ENCODE measurements at places on chromosomes 1 and 21. TPM values are rescaled to one million over a fixed set of nuclear protein-coding genes. Genes with fewer than 3 reads are reported as not detected.

DNA sequence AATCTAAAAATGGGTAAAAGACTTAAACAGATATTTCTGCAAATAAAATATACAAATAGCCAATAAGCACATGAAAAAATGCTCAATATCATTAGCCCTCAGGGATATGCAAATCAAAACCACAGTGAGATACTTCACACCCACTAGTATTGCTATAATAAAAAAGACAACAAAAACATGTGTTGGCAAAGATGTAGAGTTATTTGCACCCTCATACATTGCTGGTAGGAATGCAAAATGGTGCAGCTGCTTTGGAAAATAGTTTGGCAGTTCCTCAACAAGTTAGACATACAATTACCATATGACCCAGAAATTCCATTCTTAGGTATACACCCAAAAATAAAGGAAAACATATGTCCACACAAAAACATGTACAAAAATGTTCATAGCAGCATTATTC, 30.2 kb downstream of the ZZZ3 start:
- no peak for DNase-seq

DNA sequence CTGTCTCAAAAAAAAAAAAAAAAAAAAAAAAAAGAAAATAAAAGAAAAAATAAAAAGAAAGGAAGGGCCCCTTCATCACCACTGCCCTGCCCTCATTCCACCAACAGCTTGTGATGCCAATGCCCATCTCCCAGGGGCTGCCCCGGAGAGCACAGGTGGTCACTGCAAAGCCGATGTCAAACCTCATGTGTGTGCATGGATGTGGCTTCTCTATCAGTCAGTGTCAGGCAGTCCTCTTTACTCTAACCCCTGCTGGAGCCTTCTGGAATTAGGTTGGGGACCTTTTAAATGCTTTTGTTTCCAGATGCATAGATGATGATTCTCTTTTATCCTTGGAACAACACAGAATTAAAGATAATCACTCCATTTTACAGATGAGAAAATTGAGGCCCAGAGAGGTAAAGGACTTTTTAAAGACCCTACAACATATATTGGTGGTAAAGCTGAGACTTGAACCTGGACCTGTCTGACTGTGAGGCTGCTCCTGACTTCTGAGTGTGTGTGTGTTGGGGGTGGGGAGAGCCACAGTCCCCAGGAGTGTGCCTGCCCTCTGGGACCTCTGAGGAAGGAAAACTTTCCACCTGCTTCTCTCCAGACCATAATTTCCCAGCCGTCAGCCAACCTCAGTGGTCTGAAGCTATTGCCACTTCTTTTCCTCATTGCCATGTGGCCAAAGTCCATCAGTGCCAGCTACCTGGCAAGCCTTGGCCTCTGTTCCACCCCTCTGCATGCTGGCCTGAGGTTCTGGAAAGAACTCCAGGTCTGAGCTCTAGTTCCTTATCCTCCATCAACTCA, 3.0 kb upstream of the TMEM54 start:
- no peak for DNase-seq

DNA sequence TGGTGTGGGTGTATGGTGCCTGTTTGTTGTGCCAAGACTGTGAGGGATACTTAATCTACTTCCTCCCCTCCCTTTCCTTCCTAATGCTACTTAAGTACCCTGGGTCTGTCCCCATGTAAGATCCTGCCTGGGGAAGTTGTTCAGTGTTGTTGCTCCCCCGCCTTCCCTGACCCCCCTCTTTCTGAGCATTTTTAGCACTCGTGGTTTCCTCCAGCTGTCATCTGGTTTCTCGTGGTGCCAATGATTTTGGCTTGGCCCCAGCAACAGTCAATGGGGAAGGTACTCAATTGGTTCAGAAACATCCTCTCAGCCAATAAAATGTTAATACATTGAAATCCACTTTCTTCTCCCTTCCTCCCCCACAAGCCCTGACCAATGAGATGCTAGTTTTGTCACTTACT, 8.0 kb upstream of the B4GALT3 start:
- DNase-seq, result no peak

- DNase-seq, result no peak
These were observed 1080.8 kb downstream of the AMY1C start for GRCh38 chr1:104830534-104830933.

GRCh38 chr21:37475186-37475868, 108.8 kb downstream of the DYRK1A start:
- no peak for DNase-seq

GRCh38 chr21:30480145-30480544, at the start of gene KRTAP19-1:
KRTAP19-1 (minus strand) TSS chr21:30480367; CDS start chr21:30480317, 50 bp downstream.
- no peak for DNase-seq

- DNase-seq, result no peak
These were observed 23.0 kb downstream of the IRF2BP2 start for GRCh38 chr1:234586892-234587485.

DNA sequence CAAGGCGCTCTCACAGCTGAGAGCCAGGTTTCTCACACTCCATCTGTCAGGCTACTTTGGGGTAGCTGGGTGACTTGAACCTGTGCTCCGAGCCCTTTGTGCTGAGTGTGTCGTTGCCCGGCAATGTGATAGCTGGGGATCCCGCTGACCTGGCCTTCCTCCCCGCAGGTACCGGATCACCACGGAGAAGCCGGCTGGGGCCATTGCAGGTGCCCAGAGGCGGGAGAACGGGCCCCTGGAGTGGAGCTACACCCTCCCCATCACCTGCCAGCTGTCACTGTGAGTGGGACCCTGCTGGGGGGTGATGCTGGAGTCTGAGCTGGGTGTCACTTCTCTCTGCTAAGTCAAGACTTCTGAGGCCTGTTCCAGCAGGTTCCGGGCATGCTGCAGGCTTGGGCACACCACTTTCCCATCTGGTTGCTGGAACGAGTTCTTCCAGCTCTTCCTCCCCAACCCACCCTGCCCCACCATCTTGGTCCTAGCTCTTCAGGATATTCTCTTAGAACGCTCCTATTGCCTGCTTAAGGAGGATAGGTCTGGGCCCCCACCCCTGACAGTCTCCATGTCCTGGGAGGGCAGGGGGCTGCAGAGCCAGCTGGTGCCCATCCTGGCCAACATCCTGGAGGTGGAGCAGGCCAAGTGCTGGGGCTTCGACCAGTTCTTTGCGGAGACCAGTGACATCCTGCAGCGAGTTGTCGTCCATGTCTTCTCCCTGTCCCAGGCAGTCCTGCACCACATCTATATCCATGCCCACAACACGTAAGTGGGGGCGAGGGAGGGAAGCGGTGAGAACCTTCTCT, 7.5 kb downstream of the IKBKE start:
- DNase-seq, result no peak

DNA sequence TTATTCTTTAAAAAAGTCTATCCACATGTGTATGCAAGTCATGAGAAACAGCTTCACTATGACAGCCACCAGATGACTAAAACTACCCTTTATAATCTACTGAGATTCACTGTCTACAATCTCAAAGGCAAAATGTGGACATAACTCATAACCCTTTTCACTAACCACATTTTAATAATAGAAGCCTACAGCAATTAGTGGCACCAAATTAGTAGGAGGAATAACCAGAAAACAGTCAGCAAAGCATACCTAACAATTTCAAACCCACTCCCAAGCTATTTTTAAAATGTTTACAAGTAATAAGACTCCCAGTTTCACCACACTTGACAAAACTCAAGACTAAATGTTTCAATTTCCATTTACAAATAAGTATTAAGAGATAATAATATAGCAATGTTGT, 442.9 kb downstream of the PTPRC start:
- no peak for DNase-seq

DNA sequence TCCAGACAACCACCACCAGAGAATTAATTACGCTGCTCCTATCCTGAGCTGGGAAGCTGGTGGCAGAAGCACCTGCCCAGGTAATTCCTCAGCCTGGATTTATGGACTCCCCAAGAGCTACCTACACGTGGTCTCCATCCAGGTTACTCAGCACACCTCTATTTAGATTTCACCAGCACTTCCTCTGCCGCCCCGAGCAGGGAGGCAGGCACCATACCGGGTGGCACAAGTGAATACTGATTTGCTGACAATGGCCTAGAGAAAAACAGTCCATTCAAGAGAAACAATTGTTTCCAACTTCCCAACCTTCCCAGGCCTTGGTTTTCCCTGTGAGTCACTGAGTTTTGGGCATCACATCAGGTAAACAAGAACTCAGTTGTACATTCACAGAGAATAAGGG, 134.3 kb downstream of the MATN1 start:
- DNase-seq, result peak; percentile 67

GRCh38 chr1:60894741-60895140, 187.6 kb upstream of the NFIA start:
- no peak for DNase-seq

- no peak for DNase-seq
These were observed 412.1 kb downstream of the DPYD start for GRCh38 chr1:97508653-97509218.

- no peak for DNase-seq
These were observed 52.3 kb downstream of the PAPPA2 start for GRCh38 chr1:176515310-176515709.

DNA sequence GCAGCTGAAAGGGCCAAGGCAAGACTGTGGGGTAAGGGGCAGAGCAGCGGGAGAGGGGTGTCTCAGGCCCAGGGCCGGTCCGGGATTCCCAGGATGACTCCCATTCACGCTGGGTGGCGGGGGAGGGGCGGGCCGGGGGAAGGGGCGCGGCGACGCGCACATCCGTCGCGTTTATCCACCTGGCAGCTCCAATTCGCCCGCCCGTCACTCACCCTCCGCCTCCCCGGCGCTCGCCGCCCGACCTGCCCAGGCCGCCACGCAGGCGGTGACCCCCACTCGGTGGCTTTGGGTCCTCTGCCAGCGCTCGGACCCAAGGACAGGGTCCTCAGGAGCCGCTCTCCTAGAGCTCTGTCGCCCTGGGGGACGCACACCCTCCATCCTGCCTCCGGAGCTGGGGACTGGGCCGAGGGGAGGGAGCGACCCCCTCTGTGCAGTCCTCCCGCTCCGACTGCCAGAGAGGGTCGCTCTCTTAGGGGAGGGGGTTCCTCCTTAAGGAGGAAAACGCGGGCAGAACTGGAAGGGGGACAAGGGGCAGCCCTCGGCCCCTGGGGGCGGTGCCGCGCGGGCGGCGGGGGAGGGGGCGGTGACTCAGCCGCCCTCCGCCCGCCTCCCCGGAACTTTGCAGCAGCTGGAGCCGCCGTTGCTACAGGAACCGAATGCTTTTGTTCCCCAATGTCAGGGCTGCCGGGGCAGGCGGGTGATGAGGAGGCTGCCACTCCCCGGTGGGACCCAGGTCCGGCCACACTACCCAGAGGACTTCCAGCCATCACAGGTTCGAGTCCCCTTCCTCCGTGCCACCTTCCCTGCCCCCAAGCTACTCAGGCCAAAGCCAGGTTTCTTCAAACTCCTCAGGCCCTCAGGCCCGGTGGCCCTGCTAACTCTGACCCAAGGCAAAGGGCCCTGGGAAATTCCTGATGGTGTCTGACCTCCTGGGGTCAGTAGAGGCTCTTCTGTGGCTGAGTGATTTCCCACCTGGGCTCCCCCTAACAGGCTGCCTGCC, 3.4 kb downstream of the ADGRB2 start:
- no peak for DNase-seq

DNA sequence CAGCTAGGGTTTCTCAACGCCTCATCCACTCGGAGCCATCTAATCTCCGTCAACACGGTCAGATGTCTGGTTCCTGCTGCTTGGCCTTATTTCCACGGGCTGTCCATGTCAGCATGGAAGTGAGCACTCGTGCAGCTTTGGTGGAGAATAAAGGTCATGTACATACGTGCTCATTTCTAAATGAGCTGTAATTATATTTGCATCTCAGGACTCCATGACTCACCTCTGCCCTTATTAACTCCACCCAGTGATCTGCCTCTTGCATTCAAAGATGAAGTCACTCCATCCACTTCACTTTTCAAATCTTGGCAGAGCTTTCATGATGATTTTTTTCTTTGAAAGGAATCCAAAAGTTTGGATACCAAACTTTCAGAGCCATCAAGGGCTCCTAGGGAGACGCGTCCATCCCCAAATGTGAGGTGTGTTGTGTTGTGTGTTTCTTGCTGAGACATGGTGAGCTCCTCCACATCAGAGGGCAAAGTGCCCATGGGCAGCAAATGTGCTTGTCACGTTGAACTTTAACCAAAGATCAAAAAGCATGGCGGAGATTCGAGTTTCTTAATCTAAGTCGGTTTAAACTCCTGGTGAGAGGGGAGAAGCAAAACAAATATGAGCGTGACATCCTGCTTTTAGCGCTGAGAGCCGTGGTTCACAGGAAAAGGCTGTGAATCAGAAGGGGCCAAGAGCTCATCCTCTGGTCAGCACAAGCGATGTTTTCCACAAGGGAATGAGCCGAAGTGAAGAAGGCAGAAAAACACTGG, 68.6 kb upstream of the ERRFI1 start:
- DNase-seq, result no peak

DNA sequence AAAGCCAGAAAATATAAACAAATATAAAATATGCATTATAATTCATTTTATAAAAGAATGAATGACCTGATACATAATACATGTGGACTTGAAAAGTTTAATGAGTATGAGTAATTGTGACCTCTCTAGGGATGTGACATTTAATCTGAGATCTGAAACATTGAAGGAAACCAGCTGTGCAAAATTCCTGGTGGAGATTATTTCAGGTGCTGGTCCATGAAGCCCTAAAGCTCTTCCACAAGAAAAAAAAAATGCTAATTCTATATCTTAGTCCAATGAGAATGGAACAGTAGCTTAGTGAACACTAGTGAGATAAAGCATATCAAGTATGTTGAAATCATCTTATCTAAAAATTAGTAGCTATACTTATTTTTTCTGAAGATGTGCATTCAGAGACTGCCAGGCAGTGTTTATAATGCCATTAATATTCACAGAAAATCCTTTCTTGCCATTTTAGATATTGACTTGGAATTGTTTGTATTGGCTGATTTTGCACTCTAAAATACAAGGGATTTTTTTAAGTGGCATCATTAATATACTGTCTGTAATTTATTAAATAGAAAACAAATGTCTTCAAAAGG, 1485.9 kb downstream of the PLA2G4A start:
- no peak for DNase-seq

DNA sequence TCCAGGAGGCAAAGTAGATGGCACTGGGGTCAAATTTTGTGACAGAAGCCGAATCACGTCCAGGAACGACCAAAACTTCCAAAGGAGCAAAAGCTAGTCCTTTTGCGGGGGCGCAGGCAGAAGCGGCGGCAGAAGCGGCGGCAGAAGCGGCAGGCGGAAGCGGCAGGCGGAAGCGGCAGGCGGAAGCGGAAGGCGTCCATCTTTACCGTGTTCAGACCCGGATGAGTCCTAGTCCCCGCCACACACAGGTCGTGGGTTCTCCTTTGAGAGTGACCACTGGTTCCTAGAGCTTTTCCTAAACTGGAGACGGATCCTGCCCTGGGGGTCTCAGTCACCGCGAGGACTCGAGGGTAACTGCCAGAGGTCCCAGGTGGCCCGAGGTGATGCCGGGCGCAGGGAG, 53.6 kb downstream of the POFUT2 start:
- DNase-seq, result no peak

CFHR2 gene
- total RNA-seq, result not detected

GSTM2 gene
- 130 TPM for total RNA-seq

SPRR2E gene
- 11.8 TPM for total RNA-seq

CFAP45 gene
- not detected for total RNA-seq

LRRC8C gene
- 5.4 TPM for total RNA-seq

LCE1A gene
- not detected for total RNA-seq

B3GALT5 gene
- total RNA-seq, result 1.5 TPM

NOS1AP gene
- total RNA-seq, result 2.0 TPM

ZBED6 gene
- 19.9 TPM for total RNA-seq
